ENCODE measurements at places on chromosomes 5 and 9.

DNA sequence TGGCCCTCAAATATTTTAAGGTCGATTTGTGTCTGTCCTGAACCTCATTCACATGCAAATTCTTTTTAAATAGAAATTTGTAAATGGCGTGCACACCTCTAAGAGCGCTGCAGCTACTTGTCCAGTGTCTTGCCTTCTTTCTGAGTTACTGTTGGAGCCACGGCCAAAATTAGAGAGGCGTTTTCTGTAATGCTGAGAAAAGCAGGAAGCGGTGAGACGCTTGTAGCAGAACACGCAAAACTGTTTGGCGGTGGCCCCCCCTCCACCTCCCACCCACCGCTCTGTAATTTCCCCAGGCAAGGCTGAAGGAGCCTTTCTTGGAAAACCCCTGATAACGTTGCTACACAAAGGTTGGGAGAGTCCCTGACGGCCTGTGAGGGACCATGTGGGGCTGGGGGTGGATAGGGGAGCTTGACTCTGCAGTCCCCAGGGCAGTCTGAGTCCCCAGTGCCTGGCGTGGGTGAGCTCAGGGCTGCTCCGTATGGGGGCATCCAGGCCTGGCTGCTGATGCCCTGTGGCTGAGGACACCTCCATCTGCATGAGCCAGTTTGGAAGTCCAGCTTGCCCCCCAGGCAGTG lies 96.5 kb downstream of the GADD45G start:
- no peak for DNase-seq

GRCh38 chr5:116671211-116671736 lies 96.7 kb upstream of the SEMA6A start:
- no peak for DNase-seq

DNA sequence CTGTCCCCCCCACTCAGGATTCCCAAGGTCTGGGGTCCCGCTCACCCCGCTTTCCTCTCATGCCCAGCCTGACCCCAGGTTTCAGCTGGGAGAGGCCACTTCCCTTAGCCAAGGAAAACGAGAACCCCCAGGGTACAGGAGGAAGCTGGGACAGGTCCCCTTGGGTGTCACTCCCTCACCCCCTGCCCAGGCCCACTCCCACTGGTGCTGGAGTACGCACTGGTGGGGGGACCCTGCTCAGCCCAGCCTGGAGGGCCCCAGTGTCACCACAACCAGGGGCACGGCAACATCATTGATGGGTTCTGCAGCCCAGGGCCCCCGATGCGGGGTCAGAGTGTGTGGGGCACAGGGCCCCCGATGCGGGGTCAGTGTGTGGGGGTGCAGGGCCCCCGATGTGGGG lies 145.0 kb upstream of the CDKN2B start:
- no peak for DNase-seq

DNA sequence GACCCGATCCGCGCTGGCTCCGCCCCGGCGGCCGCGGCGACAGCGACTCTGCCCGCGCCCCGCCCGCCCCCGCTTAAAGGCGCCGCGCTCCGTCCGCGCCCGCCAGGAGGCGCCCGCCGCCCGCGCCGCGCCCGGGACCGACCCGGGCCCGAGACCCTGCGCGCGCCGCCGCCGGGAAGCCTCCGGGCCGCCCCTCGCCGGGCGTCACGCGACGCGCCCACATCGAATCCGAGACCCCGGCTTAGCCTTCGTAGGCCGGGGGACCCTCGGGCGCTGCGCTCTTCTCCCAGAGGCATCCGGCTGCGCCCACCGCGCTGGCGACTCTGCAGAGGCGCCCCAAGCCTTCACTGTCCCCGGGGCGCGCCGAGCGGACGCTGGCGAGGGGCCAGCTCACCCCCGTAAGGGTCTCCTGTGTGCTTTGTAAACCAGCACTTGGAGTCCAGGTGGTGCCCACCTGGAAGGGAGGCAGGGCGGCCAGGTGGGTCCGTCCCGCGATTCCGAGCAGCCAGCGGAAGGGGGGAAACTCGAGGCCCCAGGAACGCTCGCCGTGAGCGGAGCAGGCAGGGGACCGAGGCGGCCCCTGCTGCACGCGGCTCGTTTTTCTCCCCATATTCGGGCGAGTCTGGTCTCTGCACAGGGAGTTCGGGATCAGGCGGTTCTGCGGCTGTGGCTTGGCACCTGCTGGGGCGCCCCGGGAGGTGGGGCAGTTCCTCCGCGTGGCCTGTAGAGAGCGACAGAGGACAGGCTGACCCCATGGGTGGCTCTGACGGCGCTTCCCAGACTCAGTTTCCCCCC lies 423 bp upstream of the ABCA2 start:
- DNase-seq, result no peak

- DNase-seq, result no peak
Measured at GRCh38 chr5:179222246-179223017, 122.8 kb downstream of the ADAMTS2 start.

DNA sequence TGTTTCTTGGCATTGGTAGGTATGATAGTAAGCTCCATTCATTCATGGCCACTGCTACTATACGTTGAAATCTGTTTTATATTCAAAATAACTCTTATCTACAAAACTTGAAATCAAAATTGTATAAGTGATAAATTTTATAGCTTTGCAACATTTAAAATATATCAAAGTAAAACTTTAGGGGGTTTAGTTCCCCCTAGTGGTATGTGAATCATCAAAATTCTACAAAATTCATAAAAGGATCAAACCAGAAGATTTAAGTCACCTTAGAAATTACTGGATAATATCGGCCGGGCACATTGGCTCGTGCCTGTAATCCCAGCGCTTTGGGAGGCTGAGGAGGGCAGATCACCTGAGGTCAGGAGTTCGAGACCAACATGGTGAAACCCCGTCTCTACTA lies 243.0 kb upstream of the CDH18 start:
- DNase-seq, result no peak

GRCh38 chr5:14440582-14441431 lies 140.8 kb upstream of the OTULINL start:
- peak; percentile 89 for DNase-seq

GRCh38 chr5:180456792-180457191 lies 37.4 kb upstream of the CNOT6 start:
- no peak for DNase-seq

GRCh38 chr5:145221416-145221815 lies 613.7 kb downstream of the PRELID2 start:
- no peak for DNase-seq

DNA sequence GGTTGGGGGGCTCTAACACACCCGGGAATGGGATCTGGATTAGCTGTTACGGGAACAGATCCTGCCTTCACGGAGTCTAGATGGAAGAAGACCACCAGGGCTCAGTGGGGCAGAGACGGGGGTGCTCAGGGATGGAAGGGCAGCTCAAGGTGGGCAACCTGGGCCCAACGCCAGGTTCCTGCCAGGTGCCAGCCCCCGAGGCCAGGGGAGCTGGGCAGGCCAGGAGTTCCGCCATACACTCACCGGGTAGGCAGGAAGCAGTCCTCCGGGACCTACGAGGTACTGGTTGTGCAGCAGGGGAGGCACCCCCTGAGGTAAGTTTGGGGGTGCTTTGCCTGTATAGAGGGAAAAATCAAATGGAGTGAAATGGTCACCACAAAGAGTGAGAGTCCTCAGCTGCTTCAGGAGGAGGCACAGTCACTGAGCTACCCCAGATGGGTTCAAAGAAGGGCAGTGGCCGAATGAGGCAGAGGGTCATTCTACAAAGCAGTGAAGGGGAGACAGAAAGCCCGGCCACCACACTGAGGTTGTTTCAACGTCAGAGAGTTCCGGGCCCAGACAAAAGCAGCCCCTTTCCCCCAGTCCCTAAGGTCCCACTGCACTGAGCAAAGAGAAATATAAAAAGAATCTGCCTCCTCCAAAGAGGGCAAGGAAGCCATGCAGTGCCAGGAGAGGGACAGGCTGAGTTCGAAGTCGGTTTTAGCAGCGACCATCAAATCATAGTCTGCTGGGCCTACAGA lies 110.0 kb downstream of the UBE2R2 start:
- no peak for DNase-seq

DNA sequence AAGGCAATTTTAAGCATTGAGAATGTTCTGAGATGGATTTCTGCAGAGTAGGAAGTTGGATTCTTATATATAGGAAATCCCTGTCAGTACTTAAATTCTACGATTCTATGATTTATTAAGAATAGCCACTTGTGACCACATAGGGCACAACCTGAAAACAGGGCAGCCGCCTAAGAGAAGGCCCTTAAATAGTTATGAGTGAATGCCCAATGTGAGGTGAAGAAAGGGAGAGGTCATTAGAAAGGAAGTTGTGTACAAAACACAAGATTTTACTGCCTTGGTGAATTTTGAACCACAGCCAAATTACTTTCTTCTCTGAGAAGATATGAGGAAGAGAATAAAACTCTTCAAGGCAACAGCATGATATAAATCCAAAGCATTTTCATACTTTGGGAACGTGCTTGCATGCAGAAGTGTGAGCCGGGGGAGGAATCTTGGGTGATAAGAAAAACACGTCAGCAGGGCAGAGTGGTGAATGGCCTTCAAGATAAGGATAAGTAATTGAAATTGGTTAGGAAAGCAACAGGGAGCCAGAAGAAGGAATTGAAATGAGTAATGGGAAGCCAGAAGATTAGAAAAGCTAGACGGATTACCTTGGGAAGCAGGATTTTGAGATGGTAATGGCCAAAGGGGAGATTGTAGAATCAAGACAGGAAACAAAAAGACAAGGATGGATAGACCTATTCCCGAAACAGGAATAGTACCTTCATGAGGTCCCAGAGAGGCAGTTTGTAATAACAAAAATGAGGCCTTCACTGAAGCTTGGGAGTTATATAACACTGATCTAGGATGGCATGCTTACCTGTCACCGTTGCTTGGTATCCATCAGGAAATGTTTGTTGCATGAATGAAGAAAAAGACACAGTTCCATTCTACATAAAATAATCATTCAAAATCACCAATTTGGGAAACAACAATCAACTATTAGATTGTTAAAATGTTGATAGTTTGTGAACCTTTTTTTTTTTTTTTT lies 244.3 kb downstream of the PDE4D start:
- no peak for DNase-seq

DNA sequence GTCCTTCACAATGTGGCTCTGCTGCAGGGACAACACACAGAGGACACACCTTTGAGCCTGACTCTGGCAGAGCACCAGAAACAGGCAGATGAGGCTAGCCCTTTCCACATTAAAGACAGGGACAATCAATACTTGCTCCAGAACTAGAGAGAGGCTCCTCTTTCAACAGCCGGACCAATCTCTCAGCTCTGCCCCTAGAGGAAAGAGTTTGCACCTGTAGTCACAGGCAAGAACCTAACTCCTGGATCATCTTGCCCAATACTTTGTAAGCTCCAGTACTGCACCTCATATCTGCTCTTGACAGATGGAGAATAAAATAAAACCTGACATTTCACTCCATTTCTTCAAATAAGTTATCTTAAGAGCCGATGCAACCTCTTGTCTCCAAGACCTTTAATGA lies 52.1 kb downstream of the EPB41L4A start:
- DNase-seq, result no peak

DNA sequence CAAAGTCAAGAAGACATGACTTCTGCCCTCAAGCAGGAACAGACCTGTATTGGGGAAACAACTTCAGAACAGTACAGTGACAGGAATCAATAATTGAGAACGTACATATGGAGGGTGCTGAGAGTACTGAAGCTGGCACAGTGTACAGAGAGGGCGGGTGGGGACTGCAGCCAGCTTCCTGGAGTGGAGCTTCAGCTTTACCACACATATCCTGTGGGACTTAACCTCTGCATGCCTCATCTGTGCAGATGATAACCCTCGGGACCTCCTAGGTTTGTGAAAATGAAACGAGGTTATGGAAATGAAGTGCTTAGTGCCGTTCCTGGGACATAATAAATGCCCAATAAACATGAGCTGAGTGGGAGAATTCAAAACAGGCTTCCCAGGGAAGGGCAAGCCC lies 22.1 kb upstream of the RARS1 start:
- DNase-seq, result no peak

GRCh38 chr9:133700819-133701320 lies 37.3 kb downstream of the SARDH start:
- no peak for DNase-seq

DNA sequence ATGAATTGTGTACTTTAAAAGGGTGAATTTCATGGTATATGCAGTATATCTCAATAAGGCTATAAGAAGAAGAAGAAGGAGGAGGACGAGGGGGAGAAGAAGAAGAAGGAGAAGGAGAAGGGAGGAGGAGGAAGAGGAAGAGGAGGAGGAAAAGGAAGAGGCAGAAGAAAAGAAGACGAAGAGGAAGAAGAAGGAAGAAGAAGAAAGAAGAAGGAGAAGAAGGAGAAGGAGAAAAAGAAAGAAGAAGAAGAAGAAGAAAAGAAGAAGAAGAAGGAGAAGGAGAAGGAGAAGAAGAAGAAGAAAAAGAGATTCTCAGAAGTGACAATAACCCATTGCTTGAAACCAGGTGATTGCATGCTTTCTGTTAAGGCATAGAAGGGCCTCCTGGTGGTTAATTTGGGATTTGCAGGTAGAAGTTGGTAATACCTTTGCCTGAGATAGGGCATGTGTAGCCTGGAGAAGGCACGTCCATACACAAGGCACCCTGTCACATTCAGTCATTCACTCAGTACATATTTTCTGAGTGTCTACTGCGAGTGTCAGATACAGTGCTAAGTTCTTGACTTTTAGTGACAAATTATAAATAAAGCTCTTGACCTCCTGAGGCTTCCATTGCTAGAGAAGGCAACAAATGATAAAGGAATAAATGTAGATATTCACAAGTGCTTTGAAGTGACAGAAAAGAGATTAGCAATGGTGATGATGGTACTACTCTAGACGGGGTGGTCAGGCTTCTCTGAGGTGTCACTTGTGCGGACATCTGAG lies 231.3 kb downstream of the NPR3 start:
- DNase-seq, result no peak

GRCh38 chr5:160155017-160155750 lies 35.9 kb upstream of the PWWP2A start:
- no peak for DNase-seq

Data from AG04450 (cell line).